Stimulated activated CD8-positive, alpha-beta memory T cell treated with anti-CD3 and anti-CD28 coated beads, Interleukin-4, amount 100 ng/mL, for 1 hour (primary cell): ENCODE measurements at places on chromosomes 7 and 10.

GRCh38 chr10:121307411-121307980 lies 290.7 kb downstream of the FGFR2 start:
- no peak for DNase-seq

GRCh38 chr10:100998183-100998990 lies 1.2 kb upstream of the LZTS2 start:
- no peak for DNase-seq

DNA sequence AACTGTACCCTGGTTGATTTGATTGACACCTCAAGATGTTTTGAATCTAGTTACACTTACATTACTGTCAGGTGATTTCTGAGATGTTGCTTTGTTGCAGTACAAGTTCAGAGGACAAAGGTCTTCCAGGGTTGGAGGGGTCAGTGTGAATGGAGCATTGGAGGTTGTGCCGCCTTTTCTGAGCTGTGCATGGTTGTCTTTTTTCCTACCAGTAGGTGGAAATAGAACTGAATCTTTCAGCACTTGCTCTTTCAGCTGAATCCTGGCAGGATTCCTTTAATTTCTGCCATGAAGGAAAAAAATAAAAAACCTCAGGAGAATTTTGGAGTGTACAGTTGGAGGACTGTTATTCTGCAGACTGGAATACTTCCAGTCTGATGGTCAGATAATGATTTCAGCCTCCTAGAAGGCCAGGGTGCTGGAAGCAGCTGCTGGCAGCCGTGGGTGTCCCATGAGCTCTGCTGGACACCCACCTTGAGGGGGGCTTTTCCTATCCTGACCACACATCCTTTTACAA lies 82.7 kb downstream of the PLCE1 start:
- no peak for DNase-seq

- DNase-seq, result no peak
Observed at GRCh38 chr10:91805110-91805838, 7.0 kb downstream of the TNKS2 start.

GRCh38 chr7:132030086-132030568 lies 473.7 kb upstream of the PODXL start:
- DNase-seq, result no peak

GRCh38 chr7:1505731-1506550 lies 1.8 kb upstream of the INTS1 start:
- DNase-seq, result no peak
